Stimulated activated naive B cell treated with anti-CD40 and anti-IgM and Interleukin-4, amounts not matched to agents 10 μg/mL and 1 μg/mL and 100 μg/mL, for 72 hours (primary cell): ENCODE measurements at places on chromosomes 2 and 18.

DNA sequence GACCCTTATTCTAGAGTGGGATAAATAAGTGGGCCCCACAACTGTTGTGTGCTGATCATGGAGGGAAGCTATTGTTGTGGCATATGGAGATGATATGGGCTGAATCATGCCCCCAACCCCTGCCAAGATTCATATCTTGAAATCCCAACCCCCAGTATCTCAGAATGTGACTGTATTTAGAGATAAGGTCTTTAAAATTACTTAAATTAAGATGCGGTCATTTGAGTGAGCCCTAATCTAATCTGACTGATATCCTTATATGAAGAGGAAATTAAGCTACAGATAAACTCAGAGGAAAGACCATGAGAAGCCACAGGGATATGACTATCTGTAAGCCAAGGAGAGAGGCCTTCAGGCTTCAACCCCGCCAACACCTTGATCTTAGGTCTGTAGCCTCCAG lies 188.3 kb upstream of the RND3 start:
- DNase-seq: no peak

GRCh38 chr2:47870641-47871540 lies 35.4 kb downstream of the FBXO11 start:
- DNase-seq: no peak

DNA sequence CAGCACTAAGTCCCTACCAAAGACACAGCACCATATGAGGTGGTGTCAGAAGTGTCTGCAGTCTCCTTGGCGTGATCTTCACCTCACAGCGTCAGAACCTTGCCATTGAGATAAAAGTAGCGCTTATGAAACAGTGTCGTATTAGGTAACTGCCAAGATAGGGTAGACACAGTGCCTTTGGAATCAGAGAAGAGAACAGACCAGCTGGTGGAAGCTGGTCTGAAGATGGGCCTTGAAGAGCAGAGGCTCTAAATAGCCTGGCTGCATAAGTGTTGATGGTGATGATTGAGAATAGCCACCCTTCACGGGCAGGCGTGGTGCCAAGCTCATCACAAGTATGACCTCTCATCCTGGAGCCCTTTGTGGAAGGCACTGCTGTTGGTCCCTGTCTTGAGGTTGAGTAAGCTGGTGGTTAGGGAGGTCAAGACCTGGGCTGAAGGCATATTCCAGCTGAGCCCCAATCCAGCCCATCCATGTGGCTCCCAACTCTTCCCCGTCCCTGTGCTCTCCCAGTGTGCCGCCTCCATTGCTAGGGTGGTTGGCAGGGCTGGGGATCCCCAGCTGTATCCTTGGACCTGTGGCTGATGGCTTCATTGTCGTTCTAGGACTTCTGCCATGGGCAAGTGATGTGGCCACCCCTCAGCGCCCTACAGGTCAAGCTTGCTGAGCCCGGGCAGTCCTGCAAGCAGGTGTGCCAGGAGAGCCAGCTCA lies 187.4 kb downstream of the MGAT5 start:
- DNase-seq: no peak

DNA sequence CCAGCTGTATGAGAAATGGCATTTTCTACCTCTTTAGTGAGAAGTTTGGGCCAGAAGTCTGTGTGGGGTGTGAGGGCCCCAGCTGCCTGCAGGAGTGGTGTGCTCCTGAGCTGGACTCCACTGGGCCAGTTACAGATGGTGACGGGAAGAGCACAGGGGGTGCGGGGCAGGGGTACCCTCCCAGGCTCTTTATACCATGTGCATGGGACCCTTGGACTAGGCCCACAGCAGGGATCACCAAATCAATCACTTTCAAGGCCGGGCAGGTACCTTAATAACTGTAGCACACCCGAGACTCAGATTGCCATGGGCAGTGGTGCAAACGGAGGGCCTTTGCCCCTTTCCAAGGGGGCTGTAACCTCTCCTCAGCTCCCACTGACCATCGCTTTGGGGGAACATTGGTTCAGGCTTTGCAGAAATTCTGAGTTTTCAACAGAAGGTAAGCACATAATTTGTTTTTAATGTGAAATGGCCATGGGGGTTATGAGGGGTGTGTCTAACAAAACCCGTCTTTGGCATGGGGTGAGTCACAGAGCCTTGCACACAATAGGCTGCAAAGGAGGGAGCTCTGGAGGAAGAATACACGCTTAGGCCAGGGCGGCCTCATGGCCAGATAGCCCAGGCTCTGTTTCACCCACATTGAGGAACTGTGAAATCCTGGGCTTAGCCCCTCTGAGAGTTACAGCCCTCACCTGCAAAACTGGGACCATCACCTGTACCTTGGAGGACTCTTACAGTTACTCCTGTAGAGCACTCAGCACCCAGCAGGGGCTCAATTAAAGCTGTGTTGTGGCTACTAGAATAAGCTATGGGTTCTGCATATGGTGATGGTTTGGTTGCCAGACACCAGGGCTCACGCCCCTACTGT lies 141.0 kb upstream of the BCL2L11 start:
- no peak for DNase-seq

GRCh38 chr18:22344445-22344844 lies 73.3 kb downstream of the CTAGE1 start:
- no peak for DNase-seq

GRCh38 chr2:99490623-99491461 lies 1.0 kb upstream of the REV1 start:
- no peak for DNase-seq

DNA sequence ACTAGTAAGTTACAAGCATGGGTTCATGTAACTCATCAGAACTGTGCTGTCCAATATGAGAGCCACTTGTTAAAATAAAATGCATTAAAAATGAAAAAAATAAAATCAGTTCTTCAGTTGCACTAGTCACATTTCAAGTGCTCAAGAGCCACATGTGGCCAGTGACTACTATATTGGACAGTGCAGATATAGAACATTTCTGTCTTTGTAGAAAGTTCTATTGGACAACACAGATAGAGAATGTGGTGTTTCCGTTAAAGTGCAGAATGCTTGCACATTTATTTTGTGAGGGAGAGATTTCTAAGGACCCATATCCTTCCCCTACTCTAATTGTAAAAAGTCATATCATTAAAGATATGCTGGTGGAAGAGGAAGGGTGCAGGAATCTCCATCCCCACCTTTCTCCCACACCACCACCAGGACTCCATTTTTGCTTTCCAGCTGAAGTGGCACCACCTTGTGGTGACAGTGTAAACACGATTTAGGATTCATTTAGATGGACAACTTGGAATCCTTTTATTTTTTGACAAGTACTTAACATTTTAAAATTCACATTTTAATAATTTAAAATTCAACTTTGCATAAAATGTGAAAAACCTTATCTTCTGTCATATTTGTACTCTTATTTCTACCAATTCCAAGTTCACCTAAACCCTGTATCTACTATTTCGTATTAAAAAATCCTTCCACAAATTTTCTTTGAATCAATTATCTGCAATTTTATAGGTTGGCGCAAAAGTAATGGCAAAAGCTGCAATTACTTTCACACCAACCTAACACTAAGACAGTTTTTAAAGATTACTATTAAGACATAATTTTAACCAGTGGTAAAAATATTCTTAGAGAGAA lies 9.4 kb upstream of the CD302 start:
- DNase-seq: no peak

DNA sequence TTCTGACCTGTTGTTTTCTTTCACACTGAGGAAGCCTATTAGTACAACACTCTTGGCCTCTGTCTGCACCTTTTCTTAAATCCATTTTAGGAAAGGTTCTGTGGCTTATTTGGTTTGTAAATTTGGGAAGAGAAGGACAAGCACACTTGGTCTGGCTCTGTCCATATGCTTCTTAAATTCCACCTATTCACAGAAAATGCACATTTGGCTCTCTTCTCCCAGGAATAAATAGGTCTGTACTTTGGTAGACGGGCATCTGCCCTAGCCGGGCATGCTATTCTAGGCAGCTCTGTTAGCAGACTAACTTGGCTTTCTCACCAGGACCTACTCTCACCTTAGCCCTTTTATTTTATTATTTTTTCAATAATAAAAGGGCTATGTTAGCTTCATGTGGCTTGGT lies 1211.8 kb upstream of the SLC39A10 start:
- no peak for DNase-seq

DNA sequence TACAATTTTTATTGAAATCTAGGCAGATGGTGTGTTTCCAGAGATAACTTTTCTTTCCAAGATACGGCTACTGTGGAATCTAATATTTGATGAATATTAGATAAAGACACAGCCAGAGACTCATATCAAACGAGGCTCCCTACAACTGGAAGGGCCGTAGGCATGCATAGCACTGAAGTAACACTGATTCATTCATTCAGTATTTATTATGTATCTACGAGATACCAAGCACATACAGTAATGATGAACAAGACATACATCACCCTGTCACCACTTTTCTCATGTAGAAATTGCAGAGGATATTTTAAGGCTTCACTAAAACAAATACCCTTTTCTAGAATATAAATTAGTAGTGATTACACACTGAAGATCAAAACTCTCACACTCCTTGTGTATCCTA lies 74.5 kb downstream of the KCTD18 start:
- no peak for DNase-seq

DNA sequence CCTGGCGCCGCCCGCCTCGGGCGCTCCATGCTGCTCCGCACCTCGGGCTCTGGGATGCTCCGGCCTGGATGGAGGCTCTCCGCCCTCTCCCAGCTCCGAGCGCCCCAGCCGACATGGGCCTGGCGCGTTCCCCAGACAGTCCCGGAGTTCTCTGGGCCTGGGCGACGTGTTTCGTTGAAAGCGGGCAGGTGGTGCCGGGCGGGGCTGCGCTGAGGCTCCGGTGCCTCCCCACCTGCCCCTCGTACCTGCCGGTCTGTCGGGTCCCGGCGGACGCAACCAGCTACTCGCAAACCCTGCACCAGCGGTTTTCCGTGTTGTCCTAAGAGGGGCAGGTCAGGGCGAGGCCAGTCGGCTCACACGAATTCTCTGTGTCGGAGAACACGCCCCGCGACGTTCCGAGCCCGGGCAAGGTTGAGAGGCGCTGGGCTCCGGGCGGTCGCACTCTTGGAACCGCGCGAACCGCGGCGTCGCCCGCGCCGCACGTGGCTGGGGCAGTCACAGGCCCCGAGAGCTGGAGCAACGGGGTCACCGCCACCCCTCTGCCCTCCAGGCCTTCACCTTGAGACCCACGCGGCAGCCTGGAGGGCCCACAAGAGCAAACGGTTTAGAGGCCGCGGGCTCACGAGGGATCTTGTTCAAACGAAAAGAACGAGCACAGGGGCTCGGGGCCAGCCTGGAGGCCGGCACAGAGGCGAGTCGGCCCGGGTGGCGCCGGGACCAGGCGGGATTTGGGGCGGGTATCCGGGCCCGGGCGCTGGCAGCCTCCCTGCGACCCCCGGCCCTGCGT lies 4.2 kb upstream of the SIX2 start:
- no peak for DNase-seq

DNA sequence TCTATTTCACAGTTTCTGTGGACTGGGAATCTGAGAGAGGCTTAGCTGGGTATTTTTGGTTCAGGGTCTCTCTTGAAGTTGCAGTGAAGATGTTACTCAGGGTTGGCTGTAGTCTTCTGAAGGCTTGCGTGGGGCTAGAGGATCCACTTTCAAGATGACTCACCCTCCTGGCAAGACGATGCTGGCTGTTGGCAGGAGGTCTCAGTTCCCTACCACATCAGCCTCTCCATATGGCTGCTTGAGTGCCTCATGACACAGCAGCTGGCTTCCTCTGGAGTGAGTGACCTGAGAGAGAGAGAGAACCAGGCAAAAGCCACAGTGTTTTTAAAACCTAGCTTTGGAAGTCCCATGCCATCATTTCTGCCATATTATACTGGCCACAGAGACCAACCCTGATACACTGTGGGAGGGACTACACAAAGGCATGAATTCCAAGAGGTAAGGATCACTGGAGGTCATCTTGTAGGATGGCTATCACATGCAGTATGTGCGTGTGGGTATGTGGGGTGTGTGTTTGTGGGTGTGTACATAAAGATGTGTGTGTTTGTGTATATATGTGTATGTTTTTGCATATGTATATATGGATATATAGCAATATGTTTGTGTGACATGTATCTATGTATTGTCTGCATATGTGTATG lies 25.1 kb downstream of the DNPEP start:
- DNase-seq: peak; percentile 23

GRCh38 chr2:234723400-234723799 lies 226.5 kb upstream of the ARL4C start:
- no peak for DNase-seq

DNA sequence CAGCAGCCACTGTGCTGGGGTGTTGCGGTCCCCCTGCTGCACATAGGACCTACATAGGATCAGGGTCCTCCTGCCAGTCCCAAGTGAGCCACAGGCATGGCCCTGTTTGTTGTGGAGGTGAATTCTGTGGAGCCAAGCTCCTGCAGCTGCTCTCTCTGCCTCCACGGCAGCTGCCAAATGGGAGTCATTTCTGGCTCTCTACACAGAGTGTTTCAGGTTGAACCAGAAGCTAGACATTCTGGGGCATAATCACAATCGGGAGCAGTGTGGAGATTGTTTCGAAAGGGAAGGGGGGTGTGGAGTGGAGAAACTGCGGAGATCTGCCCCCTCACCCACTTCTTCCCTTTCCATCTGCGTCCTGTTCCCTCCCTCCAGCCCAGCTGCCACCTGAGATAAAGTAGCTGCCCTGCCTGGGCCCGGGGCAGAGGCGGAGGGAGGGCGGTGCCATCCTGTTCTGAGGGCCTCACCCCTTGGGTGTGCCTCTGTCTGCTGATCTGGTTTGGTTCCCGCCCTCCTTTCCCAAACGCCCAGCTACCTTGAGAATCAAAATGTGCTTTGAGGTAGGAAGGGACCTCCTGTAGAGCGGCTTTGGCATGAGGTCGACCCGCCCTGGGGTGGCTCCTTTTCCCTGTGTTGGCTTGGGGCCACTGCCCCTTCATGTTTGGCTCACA lies 139.4 kb downstream of the WDSUB1 start:
- DNase-seq: no peak

- DNase-seq: no peak
Measured at GRCh38 chr2:100757621-100758394, 62.1 kb upstream of the NPAS2 start.

DNA sequence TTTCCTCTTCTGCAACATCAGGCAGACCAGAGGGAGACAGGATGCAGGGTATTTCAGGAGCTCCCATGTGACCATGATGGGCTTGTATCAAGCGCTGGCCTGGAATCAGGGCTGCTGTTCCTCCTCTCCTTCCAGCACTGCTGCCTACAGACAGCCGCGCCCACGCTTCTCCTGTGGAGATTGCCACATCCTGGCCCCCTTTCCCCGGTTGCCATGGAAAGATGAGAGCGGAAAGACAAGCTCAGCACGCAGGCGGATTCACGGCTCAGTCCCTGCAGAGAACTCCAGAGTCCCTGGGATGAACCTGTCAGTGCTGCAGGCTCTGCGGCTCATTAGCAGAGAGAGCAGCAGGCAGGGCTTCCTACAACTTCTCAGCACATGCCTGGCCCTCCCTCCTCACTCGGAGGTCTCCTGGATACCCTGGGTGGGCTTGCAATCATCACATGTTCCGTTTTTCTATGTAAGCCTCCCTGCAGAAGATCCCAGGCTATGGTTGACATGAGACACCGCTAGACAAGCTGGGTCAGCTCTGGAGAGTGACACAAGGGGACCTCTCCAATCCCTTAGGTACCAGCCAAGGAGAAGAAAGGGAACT lies 497.8 kb upstream of the MYT1L start:
- DNase-seq: no peak
